Stimulated activated CD4-positive, alpha-beta T cell treated with anti-CD3 and anti-CD28 coated beads, Interleukin-4, amount 100 ng/mL, for 24 hours (primary cell): ENCODE measurements at places on chromosomes 13 and 19.

DNA sequence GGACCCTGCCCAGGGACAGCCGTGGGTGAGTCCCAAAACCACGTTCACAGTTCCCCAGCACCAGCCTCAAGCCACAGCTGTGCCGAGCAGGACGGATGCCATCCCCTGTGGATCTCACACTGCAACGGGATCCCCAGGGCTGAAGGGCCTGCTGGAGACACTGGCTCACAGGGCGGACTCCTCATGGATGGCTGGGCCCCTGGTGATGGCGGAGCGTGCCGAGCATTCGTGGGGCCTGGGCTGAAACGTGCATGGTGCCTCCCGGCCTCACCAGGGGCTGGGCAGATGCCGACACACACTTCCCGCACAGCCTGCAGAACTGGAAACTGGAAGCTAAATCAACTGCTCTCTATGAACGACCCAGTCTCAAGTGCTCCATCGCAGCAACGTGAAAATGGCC is 9.6 kb downstream of the RNF126 start:
- DNase-seq: no peak

- DNase-seq: no peak
These were observed 988 bp downstream of the LRRC4B start for GRCh38 chr19:50567052-50567841.

DNA sequence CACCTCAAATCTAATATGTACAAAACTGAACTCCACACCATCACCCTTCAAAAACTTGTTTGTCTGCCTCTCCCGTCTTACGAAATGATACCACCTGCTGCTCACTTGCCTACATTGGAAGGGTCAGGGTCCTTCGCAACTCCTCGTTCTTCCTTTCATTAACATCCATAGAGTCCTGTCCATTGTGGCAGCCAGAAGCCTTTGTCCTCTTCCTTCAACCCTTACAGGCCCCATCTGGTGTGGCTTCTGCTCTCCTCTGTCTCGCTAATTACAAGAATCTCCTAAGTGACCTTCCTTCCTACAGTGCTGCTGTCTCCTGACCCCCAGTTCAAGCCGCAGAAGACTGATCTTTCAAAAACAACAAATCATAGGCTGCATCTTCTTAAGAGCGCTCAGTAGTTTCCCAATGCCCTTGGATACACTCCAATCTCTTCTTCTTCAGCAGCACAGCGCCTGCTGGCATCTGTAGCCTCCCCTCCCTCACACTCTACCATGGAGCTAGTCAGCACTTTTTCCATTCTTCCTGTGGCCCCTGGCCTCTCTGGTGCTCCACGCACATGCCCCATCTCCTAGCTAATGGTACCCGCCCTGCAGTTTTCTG is 382.7 kb downstream of the LIG4 start:
- no peak for DNase-seq

DNA sequence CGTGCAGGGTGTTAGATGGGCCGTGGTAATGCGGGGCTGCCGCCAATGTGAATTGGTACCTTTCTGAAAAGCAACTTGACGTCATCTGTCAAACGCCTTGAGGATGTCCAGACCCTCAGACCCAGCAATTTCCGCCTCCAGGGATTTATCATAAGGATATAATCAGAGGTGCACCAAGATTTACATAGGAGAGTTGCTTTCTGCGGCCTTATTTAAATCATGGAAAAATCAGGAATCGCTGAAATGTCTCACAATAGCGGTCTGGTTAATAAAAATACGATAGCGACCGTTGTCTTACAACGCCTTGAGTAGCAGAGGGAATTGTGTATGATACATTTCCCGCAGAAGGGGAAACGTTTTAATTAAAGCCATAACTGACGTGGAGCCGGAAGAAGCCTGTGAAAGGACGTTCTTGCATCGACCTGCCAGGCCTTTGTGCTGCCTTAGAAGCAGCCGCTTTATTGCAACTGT is 32.3 kb upstream of the NDUFS7 start:
- DNase-seq: no peak

DNA sequence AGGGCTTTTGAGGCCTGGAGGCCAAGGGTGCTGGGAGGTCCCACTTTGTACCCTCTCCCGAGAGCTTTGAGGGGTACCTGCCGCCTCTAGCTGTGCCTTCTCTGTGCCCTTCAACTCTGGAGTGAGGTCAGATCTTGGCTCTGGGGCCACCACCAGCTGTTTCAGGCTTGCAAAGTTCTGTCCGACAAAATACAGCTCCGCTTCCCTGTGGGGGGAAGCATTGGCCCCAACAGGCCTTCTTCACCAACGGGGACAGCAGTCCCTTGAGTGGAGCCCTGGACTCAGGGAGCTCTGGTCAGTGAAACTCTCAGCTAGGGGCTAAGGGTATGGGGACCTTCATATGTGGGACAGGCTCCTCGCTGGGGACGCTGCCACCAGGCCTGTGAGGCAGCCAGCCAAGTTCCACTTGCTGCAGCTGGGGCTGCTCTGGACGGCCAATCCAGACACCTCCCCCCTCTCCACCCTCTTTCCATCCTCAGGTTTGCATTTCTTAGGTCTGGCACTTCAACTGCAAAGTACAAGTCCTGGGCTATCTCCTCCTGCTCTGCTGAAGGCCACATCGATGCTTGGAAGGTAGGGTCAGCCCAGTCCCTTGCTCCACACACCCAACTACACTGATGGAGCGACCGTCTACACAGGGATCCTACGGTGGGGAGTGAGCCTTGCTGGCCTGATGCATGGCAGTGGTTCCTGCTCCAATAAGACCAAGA is 46.8 kb downstream of the C13orf46 start:
- DNase-seq: no peak

DNA sequence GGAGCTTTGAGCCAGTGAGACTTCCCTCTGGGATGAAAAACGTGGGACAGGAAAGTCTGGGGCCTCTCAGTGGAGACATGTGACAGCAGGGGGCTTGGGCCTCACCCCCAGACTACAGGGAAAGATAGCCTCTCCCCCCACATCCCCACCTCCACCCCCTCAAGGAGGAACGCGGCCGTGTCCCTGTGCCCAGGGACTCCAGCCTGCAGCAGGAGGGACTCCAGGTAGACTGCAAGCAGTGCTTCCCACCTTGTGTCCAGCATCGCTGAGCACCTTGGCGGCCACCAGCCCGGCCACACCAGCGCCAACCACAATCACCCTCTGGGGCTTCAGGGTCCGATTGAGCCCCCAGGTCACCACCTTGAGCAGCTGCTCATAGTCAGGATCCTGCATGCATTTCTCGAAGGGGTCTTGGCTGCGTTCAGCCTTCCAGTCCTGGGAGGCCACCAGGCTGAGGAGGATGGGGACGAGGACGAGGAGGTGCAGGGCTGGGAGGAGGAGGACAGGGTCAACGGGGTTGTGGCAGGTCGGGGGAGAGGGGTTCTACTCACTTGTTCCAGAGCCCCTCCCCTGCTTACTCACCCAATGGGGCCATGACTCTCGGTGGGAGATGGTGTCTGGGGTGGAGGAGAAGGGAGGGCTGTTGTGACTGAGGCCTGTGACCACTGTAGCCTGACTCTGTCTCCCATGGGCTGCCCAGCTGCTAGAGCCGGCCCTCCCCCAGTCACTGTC is 955 bp downstream of the IL4I1 start:
- no peak for DNase-seq

DNA sequence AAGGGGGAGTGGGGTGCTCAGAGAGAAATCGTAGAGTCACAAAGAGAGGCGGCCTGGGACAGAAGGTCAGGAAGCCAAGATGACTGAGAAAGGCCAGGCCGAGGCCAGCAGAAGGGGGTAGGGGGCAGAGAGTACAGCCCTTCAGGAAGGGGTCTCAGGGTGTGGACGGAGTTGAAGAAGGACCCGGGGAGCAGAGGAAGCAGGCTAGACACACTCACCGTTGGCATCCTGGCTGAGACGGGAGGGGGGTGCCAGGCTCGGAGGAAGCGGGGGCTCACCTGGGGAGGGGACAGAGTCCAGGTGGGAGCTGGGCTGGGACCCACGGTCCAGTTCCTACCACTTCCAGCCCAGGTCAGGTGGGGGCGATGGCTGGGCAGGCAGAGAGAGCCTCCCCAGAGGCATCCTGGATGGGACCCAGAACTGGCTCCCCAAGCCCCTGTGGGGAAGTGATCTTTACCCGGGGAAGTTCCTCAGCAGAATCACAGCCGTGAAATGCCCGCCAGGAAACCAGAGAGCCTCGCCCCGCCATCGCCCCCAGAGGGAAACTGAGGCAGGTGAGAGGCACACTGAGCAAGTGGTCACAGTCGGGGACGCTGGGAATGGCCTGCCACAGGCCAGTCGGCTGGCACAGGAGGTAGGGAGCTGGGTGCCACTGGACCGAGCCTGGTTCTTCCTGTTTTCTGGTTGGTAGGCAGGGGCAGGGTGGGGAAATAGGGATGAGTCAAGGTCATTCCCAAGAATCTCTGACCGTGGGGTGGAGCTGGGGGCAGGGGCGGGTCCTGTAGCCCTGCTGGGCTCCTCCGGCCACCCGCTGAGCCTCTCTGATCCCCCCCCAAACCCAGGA is 1.4 kb downstream of the MATK start:
- no peak for DNase-seq

DNA sequence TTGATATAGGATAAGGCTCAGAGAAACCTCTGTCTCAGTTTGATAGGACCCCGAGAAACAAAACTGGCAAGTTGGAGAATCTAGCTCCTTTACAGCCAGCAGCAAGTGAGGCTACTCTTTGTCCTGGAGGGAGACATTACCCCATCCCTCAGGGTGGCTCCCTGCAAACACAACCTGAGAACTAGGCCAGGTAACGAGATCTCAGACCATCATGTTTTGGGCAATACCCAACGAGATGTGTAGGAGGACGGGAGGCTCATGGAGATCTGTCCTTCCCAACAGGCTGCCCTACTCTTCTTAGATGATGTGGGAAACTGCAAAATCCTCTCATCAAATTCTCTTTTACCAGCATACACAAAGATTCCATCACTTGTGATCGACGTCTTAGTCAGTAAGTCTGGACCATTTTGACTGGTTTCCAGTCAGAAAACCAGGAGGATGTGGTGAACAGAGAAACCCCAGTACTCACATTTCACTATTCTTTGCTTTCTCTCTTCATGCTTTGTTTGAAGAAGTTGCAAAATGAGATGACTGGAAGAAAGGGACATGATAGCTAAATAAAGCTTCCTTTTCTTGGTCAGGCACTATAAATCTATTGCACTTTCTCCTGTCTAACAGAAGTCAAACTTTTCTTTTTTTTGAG is 6.0 kb upstream of the CTU1 start:
- no peak for DNase-seq

- DNase-seq: no peak
These were observed 20.7 kb downstream of the ZNF575 start for GRCh38 chr19:43553656-43554055.

- peak; percentile 12 for DNase-seq
These were observed at the start of gene ATP7B for GRCh38 chr13:52010890-52011631. ATP7B (minus strand) TSS chr13:52011450; CDS start chr13:52011337, 113 bp downstream.

GRCh38 chr19:43759515-43759914 is 4.8 kb upstream of the SMG9 start:
- no peak for DNase-seq

GRCh38 chr13:107119989-107120881 is 552.3 kb upstream of the ARGLU1 start:
- DNase-seq: no peak

DNA sequence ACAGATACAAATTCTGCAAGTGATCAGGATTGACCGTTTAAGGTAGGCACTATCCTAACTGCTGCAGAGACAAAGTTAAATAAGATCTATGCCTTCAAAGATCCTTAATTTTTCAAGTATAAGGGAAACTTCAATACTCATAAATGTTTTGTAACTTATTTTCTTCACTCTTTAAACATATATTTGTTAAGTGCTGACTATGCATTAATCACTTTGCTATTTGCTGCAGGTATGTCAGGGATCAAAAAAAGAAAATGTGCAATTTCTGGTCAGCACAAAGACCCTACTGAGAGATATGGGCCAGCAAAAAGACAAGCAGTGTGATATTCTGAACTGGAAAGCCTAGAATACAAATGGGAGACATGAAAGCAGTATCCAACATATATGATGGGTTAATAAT is 756.1 kb upstream of the PCDH9 start:
- DNase-seq: no peak

GRCh38 chr19:49851456-49852259 is 699 bp downstream of the PTOV1 start:
- peak; percentile 32 for DNase-seq

DNA sequence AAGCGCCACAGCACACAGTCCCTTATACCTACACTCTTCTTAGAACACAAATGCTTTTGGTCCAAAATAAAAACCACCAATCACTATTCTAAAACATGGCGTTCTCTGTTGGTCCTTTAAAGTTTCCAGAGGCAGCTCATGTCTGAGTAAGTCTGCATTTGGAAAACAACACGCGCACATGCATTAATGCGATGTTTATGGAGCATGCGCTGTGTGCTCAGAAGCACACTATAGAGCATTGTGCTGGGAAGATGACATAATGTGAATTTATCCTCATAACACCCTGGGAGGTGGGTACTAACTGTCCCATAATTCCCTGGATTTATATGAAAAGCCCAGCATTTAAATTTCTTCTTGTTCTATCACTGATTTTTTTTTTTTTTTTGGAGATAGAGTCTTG is 10.7 kb downstream of the ZNF682 start:
- DNase-seq: no peak
